ENCODE measurements at places on chromosomes 16 and 17.

DNA sequence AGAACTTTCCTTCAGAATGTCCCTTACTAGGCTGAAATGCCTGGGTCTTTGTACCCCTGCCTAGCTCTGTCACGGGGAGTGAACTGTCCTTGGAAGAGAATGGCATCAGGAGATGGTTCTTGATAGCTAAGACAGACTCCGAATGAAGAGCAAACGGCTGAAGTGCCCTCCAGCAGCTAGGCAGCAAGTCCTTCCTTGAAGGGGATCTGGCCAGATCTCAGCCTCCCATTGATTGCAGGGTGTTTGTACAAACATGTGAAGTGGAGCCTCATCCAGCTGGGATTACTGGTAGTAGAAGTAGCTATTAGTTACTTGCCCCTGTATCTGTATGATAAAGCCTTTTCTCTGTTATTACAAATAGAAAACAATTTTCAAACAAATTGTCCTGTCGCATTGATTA lies 30.9 kb downstream of the LRRC36 start:
- no peak for DNase-seq

GRCh38 chr16:83031524-83031923 lies 404.8 kb downstream of the CDH13 start:
- DNase-seq: no peak

DNA sequence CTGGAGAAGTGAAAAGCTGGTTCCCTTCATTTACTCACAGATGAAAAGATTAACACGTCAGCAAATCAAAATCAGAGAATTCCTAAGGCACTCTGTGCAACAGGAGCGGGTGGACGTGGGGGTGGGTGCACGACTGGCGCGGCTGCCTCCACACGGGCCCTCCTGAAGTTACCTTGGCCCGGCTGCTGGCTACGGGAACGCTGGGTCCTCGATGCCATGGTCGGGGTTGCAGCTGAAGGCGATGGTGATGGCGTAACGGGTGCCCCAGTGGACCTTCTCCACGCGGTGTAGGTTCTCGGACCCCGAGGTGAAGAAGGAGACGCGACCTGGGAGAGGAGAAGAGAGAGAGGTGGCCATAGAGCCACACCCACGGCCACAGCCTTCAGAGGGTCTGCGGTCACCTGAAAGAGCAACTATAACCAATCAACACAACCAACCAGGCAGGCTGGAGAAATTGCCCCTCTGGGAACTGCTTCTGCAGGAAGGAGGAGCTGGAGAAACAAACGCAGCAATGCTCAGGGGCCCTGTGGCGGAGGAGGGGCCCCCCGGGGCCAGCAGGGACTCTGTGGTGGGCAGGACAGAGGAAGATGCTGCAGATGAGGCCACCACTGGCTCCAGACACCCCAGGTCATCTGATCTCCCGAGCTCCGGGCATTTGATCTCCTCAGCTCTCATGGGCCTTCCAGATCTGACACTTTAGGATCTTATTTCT lies 20.8 kb downstream of the UTS2R start:
- DNase-seq: no peak

DNA sequence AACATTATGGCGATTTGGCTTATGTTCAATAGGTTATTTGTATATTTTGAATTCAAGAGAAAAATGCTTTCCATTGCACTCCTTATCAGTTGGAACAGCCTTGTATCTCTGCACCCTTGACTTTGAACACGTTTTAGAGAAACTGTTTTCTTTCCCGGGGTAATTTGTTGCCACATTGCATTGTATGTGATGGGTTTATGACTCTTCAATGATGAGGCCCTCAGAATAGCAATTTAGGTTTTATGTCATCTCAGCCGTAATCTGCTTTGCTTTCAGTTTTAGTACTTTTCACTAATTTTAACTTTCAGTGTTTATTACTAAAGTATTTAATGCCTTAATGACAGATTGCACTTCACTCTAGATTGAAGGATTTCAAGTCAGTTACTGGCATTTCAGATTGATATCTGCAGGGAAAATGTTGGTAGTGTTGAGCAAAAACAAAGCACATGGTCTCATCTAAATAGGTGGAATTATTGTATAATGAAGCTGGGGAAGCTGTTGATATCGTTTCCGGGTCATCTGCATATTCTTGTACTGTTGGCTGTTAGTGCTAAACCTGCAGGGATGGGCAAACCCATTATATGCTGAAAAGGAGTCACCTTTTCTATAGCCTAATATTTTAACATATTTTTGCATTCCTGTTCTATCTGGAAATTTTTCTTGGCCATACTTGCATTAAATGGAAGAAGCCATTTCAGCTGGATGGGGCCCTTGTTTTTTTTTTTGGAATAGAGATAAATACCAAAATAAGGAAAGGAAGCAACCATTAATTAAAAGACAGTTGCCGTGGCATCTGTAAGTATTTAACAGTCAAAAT lies 2.0 kb downstream of the LUC7L3 start:
- DNase-seq: no peak

- DNase-seq: no peak
Observed at GRCh38 chr16:72935896-72936295, 112.0 kb downstream of the ZFHX3 start.

DNA sequence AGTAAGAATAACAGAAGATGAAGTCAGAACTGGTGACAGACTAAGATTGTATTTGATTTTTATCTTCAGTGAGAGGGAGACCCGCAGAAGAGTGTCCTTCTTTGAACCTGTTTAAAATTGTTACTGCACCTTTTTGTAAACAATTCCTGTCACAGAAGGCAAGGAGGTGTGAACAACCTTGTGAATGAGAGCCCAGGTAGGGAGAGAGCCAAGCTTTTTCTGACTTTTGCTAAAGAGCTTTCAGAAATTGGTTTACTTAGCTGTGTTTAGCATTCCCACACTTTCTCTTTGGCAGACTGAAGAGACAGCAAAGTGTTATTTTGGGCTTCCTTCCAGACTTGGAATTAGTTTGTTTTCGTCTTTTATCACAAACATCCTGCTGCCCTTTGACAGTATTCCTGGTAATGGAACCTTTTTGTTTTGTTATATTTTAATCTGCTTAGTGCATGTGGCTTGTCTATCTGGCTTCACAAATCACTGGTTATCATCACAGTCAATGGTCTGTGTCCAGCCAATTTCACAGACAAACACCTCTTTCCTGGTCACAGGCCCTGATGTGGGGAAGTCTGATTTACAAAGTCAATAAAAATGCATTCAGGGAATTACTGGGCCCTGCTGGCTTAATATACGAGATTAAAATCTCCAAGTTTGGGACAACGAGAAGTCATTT lies 85.7 kb upstream of the HS3ST2 start:
- DNase-seq: no peak

DNA sequence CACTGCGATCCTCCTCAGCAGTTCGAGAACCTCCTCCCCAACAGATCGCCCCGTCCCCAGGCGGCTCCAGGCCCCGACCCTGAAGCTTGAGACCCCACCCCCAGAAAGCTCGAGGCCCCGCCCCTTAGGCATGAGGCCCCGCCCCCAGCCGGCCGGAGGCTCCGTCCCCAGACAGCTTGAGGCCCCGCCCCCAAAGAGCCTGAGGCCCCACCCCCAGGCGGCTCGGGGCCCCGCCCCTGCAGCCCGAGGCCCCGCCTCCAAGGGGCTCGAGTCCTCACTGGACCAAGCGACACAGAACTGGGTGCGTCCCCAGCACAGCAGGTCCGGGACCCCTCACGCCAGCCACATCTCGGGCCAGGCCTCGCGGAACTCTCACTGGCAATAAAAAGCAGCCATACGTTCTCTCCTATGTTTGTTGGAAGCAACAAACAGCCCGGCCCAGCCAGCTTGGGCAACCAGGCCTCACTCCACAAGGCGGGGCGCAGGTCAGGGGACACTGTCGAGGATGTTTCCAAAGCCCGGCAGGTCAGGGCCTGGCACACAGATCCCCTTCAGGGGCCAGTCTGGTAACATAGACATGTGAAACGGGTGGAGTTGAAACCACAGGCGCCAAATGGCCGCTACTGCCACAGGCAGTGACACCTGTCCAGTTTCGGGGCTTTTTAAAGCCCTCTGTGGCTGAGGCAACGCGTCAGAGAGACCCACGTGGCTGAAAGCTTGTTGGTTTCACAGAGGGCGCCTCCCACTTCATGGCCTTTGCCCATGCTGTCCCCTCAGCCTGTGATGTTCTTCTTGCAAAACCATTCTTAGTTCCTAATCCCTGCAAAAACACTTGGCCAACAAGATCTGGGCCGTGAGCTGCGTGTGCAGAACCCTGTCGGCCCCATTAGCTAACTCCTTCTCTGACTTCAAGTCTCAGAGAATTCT lies 224.2 kb downstream of the PARN start:
- DNase-seq: peak; percentile 25

GRCh38 chr17:31416503-31416923 lies 25.0 kb downstream of the RAB11FIP4 start:
- DNase-seq: peak; percentile 11
